Ascending aorta (tissue), 2 donors: ENCODE measurements at places on chromosomes 3 and 15. TPM values are rescaled to one million over a fixed set of nuclear protein-coding genes. Genes with fewer than 3 reads are reported as not detected.

- H3K27ac ChIP-seq = no peak overlapping the region
- H3K4me1 ChIP-seq = no peaks in the 10 kb centered on the region
Measured at GRCh38 chr3:45922950-45923590, 20.2 kb upstream of the CXCR6 start.

DNA sequence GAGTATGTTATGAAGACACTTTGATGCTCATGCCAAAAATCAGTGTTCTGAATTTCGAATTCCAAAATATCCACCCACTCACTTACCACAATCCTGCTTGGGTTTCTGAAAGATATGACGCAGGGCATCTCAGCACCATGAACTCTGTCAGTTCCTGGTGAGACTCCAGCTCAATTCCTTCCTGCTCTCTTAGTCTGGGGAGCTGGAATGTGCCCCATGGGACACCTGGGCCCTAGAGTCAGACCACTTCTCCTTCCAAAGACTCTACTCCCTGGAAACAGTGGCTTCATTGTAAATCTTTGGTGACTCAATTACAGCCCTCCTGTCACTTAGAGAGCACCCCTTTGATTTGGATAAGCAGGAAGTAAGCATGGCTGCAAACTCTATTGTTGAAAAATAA lies 50.5 kb downstream of the CD86 start:
- DNase-seq = no peak
- H3K4me1 ChIP-seq = no peaks in the 10 kb centered on the region
- H3K27ac ChIP-seq = no peak overlapping the region
- H3K4me3 ChIP-seq = no peak overlapping the region
- no peaks in the 10 kb centered on the region for H3K36me3 ChIP-seq
- H3K27me3 ChIP-seq = no peaks in the 10 kb centered on the region

Gene DAPK2
- total RNA-seq = 2.4 TPM

Gene ST8SIA2
- not detected for total RNA-seq
